Activated T-cell treated with anti-CD3 and anti-CD28 coated beads, Interleukin-2, amount 50 U/mL, for 1 hour (primary cell): ENCODE measurements at places on chromosomes 5 and 9.

GRCh38 chr5:61910771-61911170 lies 395.2 kb upstream of the KIF2A start:
- DNase-seq, result no peak

GRCh38 chr5:52787600-52788504 lies at the start of the genes ITGA1 and PELO:
ITGA1 (plus strand) TSS chr5:52787916; CDS start chr5:52788354, 438 bp downstream.
PELO (plus strand) TSS chr5:52787916; CDS start chr5:52800395, 12,479 bp downstream.
- DNase-seq, result peak; percentile 57

DNA sequence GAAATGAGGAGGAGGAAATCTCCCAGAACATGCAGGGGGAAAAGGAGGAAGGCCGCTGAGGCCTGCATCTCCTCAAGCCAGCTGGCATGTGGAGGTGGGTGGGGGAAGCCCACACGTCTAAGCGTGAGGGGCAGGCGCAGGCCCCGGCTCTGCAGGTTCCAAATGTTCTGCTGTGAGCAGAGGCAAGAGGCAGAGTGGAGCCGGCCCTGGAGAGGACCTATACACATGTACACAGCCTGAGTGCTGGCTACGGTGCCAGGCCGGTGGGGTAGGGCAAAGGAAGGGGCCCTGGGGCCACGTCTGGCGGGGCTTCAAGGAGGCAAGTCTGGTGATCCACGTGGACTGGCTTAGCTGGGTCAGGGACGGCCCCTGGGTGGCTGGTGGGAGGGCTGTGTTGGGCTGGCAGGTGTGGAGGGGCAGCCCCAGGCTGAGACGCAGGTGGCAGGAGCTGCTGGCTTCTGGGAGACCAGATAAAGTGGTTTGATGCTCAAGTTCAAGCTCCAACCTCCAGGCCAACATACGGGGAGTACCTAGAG lies 26.4 kb downstream of the LPCAT1 start:
- DNase-seq, result no peak

- no peak for DNase-seq
These were observed 39.8 kb downstream of the BARHL1 start for GRCh38 chr9:132622159-132622558.

DNA sequence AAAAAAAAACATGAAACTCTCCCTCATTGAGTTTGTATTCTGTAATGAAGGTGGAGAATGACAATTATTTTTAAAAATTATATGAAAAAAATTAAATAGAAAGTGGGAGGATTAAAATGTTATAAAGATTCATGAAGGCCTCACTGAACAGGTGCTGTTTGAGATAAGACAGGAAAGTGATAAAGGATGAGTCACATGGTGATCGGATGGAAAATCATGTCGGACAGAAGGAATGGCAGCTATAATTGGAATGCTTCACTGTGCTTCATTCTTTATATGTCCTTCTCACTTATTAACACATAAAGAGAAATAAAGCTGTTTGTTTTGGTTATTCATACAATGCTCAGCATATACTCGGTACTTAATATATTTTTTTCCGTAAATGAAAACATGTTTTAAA lies 464.5 kb upstream of the RGMB start:
- DNase-seq, result no peak
